ENCODE measurements at places on chromosomes 12 and 14. TPM values are rescaled to one million over a fixed set of nuclear protein-coding genes. Genes with fewer than 3 reads are reported as not detected.
A peak's percentile ranks its signal among the peaks of the same experiment; 100 is the strongest.

GRCh38 chr12:101878243-101878821, 952 bp downstream of the DRAM1 start:
- no peak for DNase-seq

- DNase-seq: no peak
Observed at GRCh38 chr12:48349471-48349870, 1.2 kb downstream of the ZNF641 start.

DNA sequence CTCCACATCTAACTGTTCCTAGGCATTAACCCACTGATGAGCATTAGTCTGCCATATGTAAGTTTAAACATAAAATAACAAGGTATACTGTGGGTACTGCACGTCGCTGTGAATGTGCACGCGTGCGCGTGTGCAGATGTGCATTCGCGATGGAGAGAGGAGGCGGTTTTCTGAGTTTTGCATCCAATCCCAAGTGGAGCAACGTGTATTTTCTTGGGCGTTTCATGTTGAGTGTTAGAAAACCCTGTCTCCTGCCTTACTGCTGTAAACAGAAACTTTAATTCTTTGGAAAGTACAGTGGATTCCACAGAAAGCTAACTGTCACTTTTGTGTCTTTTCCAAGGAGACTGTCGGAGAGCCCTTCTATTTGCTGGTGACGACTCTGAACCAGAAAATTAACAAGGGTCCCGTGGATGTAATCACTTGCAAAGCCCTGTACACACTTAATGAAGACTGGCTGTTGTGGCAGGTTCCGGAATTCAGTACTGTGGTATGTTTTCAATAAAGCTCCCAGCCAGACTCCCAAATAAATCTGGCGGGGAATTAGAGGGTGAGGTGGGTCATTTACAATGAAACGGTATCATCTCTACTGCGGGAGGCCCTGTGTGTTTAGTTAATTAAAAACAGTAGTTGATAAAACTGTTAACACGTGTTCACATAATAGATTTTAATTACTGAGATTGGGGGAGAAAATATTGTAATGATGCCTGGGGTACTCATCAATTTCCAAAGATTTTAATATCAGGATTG, 116.5 kb downstream of the PLXNC1 start:
- no peak for DNase-seq

Gene COCH
- total RNA-seq: 0.87 TPM

- DNase-seq: peak; percentile 84
Observed at GRCh38 chr14:71488703-71489191, 443.5 kb upstream of the RGS6 start.

Gene FAM234B
- 6.3 TPM for total RNA-seq

DNA sequence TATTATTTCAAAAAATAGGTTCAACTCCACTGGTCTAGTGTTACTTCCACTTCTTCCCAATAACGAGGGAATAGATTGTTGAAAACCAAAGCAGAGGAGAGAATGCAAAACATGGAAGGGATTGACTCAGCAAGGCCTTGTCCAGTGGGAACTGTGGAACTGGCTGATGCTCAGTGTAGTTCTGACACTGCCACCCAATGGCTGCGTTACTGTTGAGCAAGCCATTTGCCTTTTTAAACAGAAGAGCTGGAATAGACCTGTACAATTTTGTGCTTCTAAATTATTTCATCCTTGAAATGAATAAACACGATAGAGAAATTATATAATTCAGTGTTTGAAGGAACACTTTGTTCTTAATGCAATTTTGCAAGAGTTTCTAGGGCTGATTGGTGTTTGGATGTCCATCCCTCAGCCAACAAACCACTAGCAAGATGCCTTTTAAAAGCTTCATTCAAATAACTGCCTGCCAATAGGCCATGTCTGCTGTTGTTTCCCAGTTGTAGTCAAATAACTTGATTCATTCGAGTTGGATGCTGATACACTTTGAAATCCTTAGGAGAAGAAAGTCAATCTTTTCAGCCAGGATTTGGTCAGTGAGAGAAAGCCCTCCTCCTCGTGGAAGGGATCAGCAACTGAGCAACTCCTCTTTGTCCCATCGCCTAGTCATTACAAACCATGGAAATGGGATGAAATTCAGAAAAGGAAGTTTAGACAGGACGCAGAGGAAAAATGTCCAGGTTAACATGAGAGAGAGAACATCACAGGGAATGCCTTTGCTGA, 7.3 kb upstream of the MGP start:
- DNase-seq: no peak

Gene SLCO1B1
- not detected for total RNA-seq

Gene NTN4
- 22.6 TPM for total RNA-seq

DNA sequence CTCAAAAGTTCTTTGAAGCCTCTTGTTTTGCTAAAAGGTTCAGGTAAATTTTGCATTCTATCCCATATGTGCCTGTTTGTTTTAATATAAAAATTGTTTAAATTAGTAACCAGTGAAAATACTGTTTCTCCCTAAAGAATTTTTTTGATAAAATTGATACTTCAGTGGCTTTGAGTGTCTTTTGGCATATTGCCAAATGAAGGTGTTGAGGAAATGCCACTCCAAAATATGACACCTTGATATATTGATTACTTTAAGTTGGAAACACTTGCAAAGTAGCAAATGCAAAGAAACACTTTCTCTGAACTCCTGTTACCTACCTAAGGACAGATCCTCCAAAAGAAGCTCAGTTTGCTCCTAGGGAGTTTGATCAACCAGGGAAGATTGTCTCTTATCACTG, 8.4 kb downstream of the STYX start:
- DNase-seq: no peak

Gene CS
- total RNA-seq: 171 TPM

DNA sequence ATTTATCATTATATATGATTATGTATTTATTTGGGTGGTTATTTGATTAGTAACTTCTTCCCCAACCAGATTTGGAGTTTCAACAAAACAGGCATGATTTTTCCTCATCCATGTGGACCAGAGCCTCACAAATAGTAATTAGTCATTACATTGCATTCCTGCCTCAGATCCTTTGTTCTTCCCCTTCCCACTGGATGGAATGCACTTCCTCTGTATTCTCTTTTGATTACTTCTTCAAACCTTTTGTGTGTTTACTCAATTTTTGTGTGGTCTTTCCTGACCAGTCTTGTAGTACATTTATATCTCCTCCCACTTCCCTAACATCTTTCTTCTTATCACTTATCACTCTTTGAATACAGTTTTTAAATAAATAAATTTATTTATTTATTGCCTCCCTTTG, 15.5 kb downstream of the SYT1 start:
- peak; percentile 65 for DNase-seq

DNA sequence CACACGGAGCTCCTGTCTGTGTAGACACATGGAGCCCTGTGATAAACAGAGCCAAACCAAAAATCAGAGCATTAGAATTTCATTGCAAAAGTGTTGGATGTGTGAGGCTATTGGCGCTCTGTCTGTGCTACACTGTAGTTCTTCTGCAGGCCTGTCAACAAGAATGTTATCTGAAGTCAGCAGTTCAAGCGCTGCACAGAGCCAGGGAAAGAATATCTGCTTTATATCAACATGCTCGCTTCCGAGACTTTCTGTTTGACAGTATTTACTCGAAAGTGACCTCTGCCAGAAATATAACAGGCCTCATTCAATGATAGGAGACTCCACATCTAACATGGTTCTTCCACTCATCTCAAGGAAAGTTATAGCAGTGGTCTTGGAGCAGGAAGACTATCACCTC, 118.3 kb downstream of the CCER1 start:
- DNase-seq: no peak

GRCh38 chr12:98752726-98753125, 107.6 kb downstream of the APAF1 start:
- peak; percentile 92 for DNase-seq

DNA sequence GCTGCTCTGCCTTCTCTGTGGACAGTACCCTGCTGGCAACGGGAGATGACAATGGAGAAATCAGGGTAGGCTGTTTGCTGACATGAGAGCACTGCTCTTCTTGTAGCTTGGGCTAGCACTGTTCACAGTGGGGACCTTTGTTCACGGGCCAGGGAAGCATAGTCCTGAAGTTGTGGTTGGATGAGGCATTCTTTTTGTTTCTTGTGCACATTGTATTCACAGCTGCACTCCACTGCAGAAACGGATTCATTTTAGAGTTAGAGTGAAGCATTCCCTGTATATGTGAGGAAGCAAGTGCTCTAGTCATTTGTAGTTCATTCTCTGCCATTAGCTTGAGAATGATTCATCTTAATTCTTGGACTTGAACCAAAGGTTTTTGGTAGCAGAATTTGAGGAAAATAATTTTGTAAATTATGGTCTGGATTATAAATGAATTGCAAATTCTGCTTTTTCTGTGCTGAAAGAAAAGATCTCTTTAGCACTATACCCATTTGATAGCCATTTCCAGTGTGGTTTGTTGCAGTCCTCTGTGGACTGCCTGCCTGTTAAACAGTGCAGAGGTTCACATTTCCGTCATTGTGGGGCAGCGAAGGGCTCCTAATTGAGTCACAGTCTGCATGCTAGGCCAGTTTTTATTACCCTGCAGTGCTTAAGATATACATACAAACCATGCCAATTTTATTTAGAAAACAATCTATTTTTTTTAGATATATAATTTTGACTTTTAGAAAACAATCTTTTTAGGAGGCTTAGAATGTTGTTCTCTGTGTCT, 80.6 kb downstream of the APAF1 start:
- peak; percentile 75 for DNase-seq

GRCh38 chr12:13223941-13224340, 27.4 kb downstream of the EMP1 start:
- peak; percentile 66 for DNase-seq

- DNase-seq: no peak
Observed at GRCh38 chr12:68242777-68243176, 10.6 kb downstream of the IL22 start.

- no peak for DNase-seq
Observed at GRCh38 chr14:38129705-38130104, 78.0 kb upstream of the SSTR1 start.

DNA sequence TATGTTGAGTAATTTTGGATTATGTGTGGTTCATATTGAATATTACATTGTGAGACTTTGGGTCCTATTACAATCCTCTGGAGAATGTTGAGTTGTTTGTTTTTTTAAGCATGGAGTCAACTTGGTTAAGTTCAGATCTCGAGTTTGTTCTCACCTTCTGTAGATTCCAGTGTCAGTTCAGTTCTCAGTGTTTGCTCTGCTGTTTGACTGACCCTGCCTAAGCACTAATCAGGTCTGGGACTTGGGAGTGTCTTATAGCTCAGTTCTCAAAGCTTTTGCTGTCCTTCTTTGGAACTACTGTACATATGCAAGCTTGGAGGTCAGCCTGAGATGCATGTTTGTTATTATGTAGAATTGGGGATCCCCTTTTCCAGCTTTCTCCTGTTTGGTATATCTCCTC, 63.1 kb downstream of the DIP2B start:
- DNase-seq: no peak

- DNase-seq: no peak
Observed at GRCh38 chr12:54954801-54955200, 29.8 kb downstream of the TESPA1 start.

GRCh38 chr12:26817183-26817591, 15.8 kb downstream of the ITPR2 start:
- no peak for DNase-seq

DNA sequence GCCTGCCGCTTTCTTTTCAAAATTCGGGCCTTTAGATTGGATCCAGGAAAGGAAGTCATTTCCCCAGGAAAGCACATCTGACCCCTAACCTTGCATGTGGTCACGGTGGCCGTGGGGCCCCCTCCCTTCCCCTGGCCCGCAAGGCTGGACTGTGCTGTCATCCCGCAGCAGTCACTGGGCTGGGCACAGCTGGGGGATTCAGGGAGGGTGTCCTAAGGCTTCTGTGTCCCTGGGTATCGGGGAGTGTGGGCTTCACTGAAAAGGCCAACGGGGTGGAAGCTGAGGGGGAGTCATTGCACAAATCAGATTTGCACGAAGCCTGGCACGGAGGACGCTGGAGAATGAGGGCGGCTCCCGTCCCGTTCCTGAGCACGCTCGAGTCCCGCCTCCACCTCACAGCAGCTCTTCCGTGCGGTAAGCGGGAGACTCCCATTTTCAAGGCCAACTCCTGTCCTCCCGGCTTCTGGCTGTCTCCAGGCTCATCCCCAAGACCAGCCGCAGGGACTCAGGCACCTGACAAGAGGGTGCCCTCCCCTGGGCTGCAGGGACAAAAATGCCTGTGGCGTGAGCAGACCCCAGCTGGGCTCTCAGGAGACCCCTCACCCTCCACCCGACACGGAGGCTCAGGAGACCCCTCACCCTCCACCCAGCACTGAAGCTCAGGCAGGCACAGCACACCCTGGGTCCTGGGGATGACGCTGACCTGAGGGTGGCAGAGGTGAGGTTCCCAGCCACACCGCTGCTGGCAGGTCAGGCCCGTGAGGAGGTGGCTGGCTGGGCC, 9.6 kb downstream of the XRCC3 start:
- DNase-seq: no peak

Gene ADAM21
- 0.94 TPM for total RNA-seq

Gene MYF6
- not detected for total RNA-seq

- peak; percentile 36 for DNase-seq
Observed at GRCh38 chr12:8996682-8997405, 7.5 kb downstream of the KLRG1 start.

Gene SLCO1C1
- not detected for total RNA-seq

DNA sequence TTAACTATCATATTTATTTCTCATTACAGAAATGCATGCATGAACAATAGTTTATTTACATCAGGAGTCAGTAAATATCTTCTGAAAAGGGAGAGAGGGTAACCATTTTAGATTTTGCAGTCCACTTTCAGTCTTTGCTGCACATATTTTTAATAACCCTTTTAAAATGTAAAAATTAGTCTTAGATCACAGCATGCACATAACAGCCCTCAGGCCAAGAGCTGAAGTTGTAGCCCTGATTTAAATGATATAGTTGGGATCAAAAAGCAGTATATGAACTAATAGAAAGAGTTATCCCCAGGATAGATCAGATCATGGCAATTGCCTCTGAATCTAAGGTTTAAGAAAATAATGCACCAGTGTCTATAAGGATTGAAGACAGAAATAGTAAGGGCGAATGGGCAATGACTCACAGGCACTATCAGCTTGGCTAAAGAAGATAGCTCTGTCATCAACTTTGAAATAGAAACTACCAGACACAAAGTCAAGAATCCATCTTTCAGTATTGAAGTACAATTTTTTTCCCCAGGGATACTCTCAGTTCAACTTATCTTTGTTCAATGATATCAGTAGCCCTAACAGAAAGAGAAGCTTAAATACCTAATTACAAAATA, 13.1 kb upstream of the CLEC7A start:
- no peak for DNase-seq

GRCh38 chr12:70246580-70246979, 3.3 kb downstream of the CNOT2 start:
- DNase-seq: peak; percentile 45

- DNase-seq: no peak
Observed at GRCh38 chr12:55707841-55708694, at the start of gene ITGA7. TSS of gene ITGA7 (minus strand) at chr12:55707904. CDS start at chr12:55707682, 222 bp downstream.

- DNase-seq: no peak
Observed at GRCh38 chr12:116213885-116214527, 63.5 kb downstream of the MED13L start.

Gene SYNE3
- 2.5 TPM for total RNA-seq

Gene LTB4R2
- 7.8 TPM for total RNA-seq

DNA sequence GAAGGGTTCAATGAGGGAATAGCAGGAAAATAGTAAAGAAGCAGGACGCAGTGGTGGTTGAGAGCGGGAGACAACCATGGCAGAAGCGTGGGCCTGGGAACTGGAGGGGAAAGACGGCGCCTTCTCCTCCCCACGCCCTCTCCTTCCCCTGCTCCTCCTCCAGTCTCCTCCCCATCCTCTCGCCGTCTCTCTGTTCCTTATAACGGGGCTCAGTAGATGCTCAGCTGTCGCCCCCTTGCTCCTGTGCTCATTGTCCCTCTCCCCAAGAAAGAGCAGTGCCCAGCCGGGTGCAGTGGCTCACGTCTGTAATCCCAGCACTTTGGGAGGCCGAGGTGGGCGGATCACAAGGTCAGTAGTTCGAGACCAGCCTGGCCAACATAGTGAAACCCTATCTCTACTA, 142.0 kb downstream of the BCL11B start:
- no peak for DNase-seq

Measured in astrocyte (in vitro differentiated cells and primary cell).